ENCODE measurements at places on chromosomes 1 and 21.

- no peak for DNase-seq
These were observed 281.1 kb downstream of the NPHP4 start for GRCh38 chr1:5711079-5711478.

GRCh38 chr1:165507570-165507969 lies 36.2 kb upstream of the LRRC52 start:
- no peak for DNase-seq

DNA sequence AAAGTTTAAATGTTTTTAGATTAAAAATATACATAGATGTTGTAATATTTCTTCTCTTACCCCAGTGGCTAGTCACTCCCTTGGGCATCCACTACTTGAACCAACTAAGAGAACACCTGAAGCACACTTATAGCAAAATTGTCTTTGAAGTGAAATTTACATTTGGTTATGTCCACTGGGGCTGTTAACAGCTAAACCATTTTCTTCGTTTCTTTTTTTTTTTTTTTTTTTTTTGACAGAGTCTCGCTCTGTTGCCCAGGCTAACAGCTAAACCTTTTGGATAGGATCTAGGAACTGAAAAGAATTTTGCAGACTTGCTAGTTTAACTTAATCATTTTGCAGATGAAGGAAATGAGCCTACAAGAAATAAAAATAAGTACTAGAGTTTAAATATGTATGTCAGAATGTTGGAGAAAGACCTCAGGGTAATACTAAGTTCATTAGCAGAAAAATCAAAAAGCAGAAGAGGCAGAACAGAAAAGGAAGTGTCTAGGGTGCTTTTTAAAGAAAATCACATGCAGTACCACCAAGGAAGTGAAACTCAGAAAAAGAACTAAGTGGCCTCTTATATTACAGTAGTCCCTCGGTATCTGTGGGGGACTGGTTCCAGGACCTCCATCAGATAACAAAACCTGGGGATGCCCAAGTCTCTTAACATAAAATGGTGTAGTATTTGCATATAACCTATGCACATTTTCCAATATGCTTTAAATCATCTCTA lies 11.8 kb downstream of the DRAM2 start:
- no peak for DNase-seq

DNA sequence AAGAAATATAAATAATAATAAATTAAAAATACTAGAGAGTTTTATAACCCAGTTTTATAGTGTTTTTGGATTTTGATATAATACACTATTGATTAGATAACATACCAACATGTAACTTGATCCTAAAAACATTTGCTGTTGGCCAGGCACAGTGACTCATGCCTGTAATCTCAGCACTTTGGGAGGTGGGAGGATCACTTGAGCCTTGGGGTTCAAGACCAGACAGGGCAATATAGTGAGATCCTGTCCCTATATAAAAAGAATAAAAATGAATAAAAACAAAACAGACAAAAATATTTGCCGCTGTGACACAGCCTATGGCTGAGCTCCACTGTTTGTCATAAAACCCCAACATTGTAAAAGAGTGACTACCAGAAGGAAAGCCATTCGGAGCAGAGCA lies 26.1 kb downstream of the VPS13D start:
- DNase-seq: no peak

- DNase-seq: no peak
These were observed 7.6 kb upstream of the SLC19A1 start for GRCh38 chr21:45549626-45550463.

GRCh38 chr1:162335126-162335525 lies 41.5 kb downstream of the SPATA46 start:
- DNase-seq: no peak

Data from CD4-positive, alpha-beta T cell treated with Interleukin-12 subunit alpha and Interleukin-12 subunit beta, for 1 hour (primary cell).